ENCODE measurements at places on chromosomes 12 and 14. TPM values are rescaled to one million over a fixed set of nuclear protein-coding genes. Genes with fewer than 3 reads are reported as not detected.

GRCh38 chr14:75821831-75822521, 159.8 kb downstream of the TGFB3 start:
- H3K4me3 ChIP-seq = no peak overlapping the region
- H3K27me3 ChIP-seq = no peaks in the 10 kb centered on the region
- DNase-seq = no peak
- no peak overlapping the region for H3K27ac ChIP-seq

GRCh38 chr12:67697443-67697842, 48.9 kb downstream of the DYRK2 start:
- no peak overlapping the region for H3K4me3 ChIP-seq
- peak; percentile 62 for DNase-seq
- peaks cover 24% of the 10 kb centered on the region for H3K4me1 ChIP-seq
- no peaks in the 10 kb centered on the region for H3K27me3 ChIP-seq
- no peaks in the 10 kb centered on the region for H3K36me3 ChIP-seq
- H3K27ac ChIP-seq = no peak overlapping the region

Gene MAP1LC3B2
- total RNA-seq = 0.48 TPM

Gene BHLHE41
- total RNA-seq = 1.2 TPM

DNA sequence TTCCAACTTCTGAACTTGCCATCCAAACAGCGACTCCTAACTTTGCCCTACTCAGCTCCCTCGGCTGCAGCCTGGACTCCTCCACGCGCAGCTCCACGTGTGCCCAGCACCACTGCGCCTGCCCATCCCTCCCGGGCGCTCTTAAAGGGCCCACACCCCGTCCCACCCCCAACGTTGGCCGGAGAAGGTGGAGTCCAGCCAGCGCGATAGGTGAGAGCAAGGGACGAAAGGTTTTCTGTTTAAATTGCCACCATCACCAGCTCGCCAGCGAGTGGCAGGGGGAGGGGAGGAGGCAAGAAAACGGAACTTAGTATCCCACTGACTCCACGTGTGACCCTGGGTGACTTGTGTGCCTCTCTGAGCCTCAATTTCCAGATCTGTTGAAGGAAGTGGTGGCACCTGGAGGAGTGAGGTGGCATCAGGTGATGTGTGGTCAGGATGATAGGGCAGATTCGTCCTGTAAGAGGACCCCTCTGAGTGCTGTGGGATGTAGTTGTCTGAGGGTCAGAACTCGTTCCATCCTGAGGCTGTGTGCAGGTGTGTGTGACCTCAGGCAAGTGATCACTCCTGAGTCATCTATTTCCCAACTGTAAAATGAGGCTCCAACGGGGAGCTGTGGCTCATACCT, 59.7 kb downstream of the TRPV4 start:
- H3K36me3 ChIP-seq = no peaks in the 10 kb centered on the region
- no peaks in the 10 kb centered on the region for H3K27me3 ChIP-seq
- H3K4me3 ChIP-seq = no peak overlapping the region

Gene TMPRSS12
- total RNA-seq = not detected

- H3K27ac ChIP-seq = no peak overlapping the region
- no peaks in the 10 kb centered on the region for H3K4me1 ChIP-seq
- no peak overlapping the region for H3K4me3 ChIP-seq
- H3K27me3 ChIP-seq = no peaks in the 10 kb centered on the region
- no peak for DNase-seq
Observed at GRCh38 chr12:59452746-59453145, 143.1 kb upstream of the SLC16A7 start.

GRCh38 chr12:93663729-93664084, 13.5 kb upstream of the CRADD start:
- no peak for DNase-seq
- no peaks in the 10 kb centered on the region for H3K27me3 ChIP-seq
- no peaks in the 10 kb centered on the region for H3K36me3 ChIP-seq
- H3K4me1 ChIP-seq = no peaks in the 10 kb centered on the region
- no peak overlapping the region for H3K27ac ChIP-seq
- H3K4me3 ChIP-seq = no peak overlapping the region

Gene DENND5B
- 0.16 TPM for total RNA-seq

DNA sequence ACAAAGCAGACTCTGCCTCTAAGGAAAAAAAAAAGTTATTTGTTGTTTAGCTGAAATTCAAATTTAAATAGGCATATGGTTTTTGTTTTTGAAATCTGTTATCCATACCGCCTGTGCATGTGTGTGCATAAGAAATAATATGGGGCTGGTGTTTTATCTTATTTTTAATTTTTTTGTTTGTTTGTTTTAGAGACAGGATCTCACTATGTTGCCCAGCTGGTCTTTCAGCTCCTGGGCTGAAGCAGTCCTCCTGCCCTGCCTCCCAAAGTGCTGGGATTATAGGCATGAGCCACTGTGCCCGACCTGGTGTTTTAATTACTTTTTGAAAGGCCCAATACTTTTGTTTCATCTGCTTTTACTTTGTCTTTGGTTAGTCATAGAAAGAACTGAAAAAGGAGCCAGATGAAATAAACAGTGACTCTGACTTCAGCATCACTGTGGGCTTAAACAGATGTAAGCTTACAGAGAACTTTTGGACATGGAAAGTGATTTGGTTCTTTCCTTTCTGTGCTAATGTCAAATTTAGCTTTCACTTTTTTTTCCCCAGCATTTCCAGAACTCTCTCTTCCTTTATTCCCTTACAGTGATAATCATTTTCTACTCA, 37.2 kb downstream of the SUPT16H start:
- peaks cover 7% of the 10 kb centered on the region for H3K36me3 ChIP-seq
- DNase-seq = no peak
- no peaks in the 10 kb centered on the region for H3K27me3 ChIP-seq
- H3K27ac ChIP-seq = no peak overlapping the region
- H3K4me1 ChIP-seq = no peaks in the 10 kb centered on the region

DNA sequence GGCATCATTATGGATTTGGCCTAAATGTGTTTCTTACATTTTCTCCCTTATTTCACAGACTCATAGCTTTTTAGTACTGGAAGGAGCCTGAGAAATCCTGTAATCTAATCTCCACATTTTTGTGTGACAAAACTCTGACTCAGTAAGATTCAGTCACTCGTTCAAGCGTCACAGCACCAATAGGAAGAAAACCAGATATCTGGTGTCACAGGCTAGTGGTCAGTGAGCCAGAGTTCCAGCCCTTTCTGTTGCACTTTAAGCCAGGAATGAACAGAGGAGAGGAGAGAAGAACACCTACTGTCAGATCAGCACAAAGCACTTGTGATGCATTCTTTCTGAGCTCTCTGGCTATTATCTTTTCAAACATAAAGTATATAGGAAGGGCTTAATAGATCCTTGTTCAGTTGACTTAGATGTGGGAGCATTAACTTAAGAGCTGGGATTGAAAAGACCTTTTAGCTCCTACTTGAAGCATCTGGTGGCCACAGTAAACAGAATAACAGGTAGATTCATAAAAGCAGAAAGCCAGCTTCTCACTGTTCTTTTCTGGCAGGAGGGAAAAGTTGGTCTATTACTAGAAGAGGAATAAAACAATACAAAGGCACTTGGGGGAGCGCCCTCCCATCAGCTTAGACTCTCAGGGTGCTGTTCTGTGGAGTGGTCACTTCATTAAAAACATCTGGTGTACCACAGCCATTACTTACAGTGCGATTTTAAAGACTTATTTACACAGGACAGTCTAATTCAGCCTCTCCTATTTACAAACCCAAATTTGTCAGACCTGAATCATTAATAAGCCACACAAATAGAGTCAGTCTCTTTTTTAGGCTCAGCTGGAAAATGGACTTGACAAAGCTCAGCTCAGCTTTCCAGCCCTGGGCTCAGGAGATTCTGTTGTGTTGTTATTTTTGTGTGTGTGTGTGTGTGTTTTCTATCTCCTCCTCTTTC, 12.2 kb upstream of the NID2 start:
- H3K4me1 ChIP-seq = no peaks in the 10 kb centered on the region
- DNase-seq = no peak
- no peak overlapping the region for H3K27ac ChIP-seq
- no peaks in the 10 kb centered on the region for H3K27me3 ChIP-seq
- H3K4me3 ChIP-seq = no peak overlapping the region

Gene EEF1AKMT3
- total RNA-seq = 2.1 TPM

GRCh38 chr14:30708157-30708556, 86.0 kb downstream of the SCFD1 start:
- no peak overlapping the region for H3K27ac ChIP-seq
- H3K27me3 ChIP-seq = no peaks in the 10 kb centered on the region
- no peaks in the 10 kb centered on the region for H3K36me3 ChIP-seq
- DNase-seq = no peak

GRCh38 chr12:25585021-25585523, 32.0 kb upstream of the LMNTD1 start:
- peaks cover 5% of the 10 kb centered on the region for H3K4me1 ChIP-seq

Gene ALX1
- not detected for total RNA-seq

DNA sequence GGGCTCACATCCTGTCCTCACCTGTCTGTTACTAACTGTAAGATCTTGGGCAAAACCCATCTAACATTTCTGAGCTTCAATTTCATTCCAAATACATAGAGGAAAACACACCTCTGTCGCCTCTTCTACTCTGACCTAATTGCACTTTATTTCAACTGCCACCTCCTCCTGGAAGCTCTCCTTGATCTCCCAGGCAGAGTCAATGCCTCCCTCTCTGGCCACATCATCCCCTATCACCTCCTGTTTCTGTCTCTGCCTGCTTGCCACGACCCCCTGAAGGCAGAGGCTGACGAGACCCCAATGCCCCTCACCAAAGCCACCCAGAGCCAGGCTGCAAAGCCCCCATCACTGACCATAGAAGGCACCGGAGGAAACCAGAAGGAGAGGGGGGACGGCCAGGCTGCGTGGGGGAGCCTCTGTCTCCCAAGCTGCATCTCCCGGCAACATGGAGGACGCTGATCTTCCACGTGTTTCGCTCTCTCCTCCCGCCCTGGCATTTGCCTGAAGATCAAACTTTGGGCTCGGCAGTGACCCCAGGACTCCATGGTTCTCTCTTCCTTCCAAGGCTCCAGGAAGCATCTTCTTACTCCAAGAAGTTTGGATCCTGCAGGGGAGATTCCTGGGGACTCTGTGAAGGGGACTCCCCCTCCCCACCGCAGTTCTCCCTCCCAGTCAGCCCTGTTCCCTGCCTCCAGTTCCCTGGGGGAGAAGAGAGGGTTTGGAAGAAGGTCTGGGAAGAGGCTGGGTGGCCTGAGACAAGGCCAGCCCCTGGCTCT, 50.1 kb upstream of the BCL11B start:
- no peaks in the 10 kb centered on the region for H3K36me3 ChIP-seq
- no peak overlapping the region for H3K4me3 ChIP-seq
- no peaks in the 10 kb centered on the region for H3K27me3 ChIP-seq
- no peak overlapping the region for H3K27ac ChIP-seq
- no peaks in the 10 kb centered on the region for H3K4me1 ChIP-seq
- DNase-seq = no peak

DNA sequence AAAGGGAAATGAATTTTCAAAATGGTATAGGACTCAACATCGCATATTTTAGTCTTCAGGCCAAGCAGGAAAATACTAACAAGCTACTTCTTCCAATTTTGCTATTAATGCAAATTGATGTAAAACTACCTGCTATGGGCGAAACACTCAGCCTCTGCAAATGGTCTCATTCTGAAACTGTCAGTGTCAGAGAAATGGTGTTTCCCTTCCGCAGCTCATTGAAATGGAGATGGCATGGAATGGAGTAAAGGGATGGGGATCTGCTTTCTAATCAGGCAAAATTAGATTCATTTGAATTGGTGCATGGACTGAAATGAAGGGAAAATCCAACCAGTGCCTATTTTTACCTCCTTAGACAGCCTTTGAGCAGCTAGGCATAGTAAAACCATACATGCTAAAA, 80.4 kb upstream of the EEA1 start:
- no peaks in the 10 kb centered on the region for H3K36me3 ChIP-seq
- no peak overlapping the region for H3K27ac ChIP-seq
- no peaks in the 10 kb centered on the region for H3K4me1 ChIP-seq
- no peak overlapping the region for H3K4me3 ChIP-seq
- no peak for DNase-seq
- H3K27me3 ChIP-seq = no peaks in the 10 kb centered on the region

DNA sequence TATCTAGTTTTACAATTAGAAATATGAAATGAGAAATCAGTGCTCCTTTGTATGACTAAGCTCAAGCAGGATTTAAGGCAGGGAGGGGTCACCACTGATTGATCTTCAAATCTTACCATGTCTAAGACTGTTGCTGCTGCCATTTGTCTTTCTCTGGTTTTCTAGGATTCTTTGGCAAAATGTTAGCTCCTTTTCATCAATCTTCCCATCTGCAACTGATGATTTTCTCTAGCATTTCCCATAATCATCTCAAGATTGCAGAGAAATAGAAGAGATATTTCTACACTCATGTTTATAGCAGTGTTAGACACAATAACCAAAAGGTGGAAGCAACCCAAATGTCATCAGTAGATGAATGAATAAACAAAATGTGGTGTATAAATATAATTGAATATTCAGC, 175.0 kb downstream of the RAD51B start:
- H3K4me1 ChIP-seq = no peaks in the 10 kb centered on the region
- no peak overlapping the region for H3K27ac ChIP-seq
- no peaks in the 10 kb centered on the region for H3K36me3 ChIP-seq
- no peak for DNase-seq
- no peak overlapping the region for H3K4me3 ChIP-seq

DNA sequence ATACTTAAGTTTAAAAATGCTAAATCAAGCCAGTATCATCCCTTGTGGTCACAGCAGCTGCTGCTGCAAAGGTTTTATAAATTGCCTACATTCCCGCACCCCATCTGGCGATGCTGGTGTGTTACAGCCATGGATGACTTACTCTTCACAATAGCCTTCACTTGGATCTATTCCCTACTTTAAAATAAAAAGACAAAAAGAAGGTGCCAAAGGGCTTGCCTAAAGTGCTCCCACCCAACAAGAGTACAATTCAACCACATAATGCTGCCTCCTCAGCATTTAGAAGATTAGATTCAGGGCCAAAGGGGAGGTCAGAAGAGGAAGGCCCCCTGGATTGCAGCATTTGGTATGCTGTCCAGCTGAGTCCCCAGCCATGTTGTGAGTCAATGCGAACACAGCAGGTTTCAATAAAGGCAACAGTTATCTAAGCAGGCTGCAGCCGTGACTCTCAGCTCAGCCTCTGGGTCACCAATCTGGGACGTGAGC, 176.1 kb downstream of the DAD1 start:
- H3K36me3 ChIP-seq = no peaks in the 10 kb centered on the region
- no peak for DNase-seq
- no peak overlapping the region for H3K4me3 ChIP-seq
- H3K27ac ChIP-seq = no peak overlapping the region

GRCh38 chr14:37252434-37252833, 54.7 kb downstream of the MIPOL1 start:
- H3K4me1 ChIP-seq = no peaks in the 10 kb centered on the region
- DNase-seq = no peak
- H3K27me3 ChIP-seq = no peaks in the 10 kb centered on the region
- no peak overlapping the region for H3K4me3 ChIP-seq

DNA sequence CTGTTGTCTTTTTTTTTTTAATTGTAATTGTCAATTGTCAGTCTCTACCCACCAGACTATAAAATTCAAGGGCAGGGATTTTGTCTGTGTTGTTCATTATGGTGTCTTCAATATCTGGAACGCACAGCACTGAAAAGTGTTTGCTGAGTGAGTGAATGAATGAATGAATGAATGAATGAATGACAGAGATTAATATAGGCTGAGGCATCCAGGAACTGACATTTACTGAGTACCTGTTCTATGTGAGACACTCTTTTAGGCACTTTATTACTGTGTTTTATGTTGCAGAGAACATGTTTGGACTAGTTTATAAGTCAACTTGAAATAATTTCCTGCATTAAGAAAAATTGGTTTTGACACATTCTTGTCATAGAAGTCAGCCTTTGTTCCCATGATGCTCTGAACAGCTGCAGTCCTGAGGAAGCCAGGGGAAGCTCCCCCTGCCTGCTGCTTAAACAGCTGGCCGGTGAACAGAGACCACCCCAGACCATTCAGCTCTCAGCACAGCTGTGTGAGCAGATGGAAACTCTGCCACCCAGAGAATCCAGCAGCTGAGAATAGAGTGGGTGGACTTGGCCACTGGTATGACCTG, 160.7 kb upstream of the CCND2 start:
- no peak overlapping the region for H3K4me3 ChIP-seq
- H3K27me3 ChIP-seq = no peaks in the 10 kb centered on the region
- no peak overlapping the region for H3K27ac ChIP-seq
- no peaks in the 10 kb centered on the region for H3K36me3 ChIP-seq
- peaks cover 12% of the 10 kb centered on the region for H3K4me1 ChIP-seq

All from naive thymus-derived CD4-positive, alpha-beta T cell (primary cell).